ENCODE measurements at places on chromosomes 11 and 22.

DNA sequence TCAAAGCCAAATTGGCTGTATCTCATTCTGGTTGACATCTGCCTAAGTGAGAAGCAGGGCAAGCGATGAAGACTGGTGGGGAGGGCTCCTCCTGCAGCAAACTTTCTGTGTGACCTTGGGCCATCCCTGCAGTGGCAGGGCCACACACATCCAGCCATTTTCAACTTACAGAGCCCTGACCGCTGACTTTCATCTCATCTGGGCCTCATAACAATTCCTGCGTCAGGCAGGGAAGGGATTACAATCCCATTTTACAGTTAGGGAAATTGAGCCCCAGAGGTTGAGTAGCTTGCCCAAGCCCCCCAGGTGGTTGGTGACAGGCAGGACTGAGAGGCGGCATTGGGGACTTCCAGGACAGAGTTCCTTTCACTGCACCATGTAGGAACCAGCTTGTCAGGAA lies 21.9 kb downstream of the TPBGL start:
- DNase-seq: no peak

DNA sequence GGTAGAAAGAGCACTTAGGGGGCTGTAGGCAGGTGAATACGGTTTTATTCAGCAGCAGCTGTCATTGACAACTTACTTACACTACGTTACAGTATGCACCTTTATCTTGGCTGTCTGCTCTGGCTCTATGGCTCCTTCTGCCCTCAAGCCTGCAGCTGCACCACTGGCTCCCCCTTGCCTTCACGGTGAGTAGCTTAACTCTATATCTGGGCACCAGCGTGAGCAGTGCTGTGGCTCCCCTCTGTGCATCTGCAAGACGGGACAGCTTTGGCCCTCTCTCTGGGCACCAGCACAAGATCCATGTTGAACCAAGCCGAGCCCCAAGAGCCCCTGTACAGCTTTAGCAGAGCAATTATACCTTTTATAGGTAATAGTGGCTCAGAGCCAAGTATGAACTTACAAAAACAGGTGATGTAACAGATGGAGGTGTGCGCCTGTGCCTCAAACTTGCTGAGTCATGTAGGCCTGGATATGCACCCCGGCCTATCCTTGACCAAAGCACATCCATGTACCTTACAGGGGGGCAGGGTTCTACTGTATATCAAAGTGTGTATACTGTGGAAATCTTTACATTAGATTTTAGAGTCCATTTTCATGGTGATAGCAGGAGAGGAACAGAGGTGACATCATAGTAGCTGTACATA lies 96.9 kb upstream of the CTSC start:
- DNase-seq: no peak

DNA sequence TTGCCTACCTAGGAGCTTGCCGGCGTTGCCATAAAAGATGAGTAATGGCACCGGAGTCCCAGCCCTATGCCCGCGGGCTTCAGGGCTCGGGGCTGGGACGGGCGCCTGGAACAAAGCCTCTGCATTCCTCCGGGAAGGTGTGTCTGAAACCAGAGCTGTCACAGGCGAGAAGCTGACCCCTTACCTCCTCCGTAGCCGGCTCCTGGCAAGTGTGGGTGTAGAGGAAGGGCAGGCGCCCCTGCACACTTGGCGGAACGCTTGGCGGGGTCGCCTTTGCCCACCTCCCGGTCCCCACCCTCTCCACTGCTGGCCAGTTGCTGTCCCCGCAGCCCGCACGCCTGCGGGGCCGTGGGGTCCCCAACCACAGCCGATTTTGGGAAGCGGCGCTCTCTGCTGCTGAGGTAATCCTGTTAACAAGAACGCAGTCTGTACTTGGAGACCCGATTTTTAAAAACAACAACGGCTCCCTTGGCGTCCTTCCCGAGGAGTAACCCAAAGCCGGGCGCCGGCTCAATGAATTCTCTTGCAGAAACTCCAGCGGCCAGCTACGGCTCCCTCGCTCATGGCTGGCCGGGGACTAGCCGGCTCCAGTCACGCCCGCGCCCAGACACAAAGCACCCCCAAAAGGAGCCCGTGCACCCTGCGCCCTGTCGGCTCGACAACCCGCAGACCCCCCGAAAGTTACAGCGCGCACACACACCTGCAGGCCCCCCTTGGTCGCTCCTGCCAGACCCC lies 89.2 kb downstream of the PLEKHA7 start:
- DNase-seq: no peak

DNA sequence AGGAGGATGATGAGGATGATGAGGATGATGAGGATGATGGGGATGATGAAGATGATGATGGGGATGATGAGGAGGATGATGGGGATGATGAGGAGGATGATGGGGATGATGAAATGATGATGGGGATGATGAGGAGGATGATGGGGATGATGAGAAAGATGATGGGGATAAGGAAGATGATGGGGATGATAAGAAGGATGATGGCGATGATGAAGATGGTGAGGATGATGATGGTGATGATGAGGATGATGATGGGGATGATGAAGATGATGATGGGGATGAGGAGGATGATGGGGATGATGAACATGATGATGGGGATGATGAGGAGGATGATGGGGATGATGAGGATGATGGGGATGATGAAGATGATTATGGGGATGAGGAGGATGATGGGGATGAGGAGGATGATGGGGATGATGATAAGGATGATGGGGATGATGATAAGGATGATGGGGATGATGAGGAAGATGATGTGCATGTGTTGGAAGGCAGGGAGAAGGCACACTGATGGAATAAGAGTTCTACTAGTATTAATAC lies 78.9 kb upstream of the MTMR2 start:
- no peak for DNase-seq

GRCh38 chr11:41274831-41275230 lies 184.6 kb downstream of the LRRC4C start:
- no peak for DNase-seq

GRCh38 chr11:2347308-2347830 lies 29.7 kb upstream of the CD81 start:
- no peak for DNase-seq

DNA sequence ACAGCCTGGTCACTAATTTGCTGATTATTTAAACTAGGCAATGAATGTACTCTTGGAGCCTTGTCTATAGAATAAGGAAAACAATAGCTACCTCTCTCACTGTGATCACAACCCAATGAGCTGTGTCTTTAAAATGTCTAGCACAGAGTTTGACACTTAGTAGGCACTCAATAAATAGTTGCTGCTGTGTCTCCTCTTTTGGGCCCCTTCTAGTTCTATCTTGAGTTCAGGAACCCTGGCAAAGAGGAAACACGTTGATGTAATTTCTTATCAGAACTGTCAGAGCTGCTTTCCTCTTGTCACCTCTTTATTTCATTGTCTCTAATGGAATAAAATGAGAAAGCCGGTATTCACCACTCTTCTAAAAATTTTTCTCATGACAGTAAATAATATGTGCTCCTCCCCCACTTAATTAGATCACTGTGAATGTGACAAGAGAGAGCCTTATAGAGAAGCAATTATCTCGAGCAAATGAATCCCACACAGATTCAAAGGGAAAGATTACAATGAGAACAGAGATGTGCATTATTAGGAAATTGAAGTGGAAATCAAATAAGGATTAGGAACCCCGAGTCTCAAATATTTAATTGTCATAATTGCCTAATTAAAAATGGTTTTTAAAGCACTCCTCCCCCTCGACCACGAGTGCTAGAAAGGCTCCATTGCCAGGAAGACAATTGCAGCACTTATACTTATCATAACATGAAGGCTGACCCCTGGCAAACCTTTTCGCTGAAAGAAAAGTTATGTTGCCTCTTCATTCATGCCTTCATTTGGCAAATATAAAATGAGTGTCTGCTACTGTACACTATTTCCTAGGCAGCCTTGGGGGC lies 175.0 kb upstream of the BDNF start:
- DNase-seq: no peak

DNA sequence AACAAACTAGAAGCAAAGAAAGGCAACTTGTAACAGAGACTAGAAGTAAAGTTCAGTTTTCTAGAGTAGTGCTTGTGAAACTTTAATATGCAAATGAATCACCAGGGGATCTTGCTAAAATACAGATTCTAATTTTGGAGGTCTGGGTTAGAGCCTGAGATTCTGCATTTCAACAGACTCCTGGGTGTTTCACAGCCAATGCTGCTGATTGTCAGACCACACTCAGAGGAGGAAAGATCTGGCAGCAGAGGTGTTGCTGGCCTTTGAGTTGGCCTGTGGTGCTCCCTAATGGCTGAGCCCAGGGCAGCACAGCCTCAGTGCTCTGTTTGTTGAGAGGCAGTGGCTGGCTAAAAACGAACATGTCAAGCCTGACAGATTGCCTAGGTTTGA lies 5.4 kb downstream of the CRY2 start:
- DNase-seq: no peak

GRCh38 chr11:131688048-131688693 lies 317.8 kb downstream of the NTM start:
- no peak for DNase-seq

DNA sequence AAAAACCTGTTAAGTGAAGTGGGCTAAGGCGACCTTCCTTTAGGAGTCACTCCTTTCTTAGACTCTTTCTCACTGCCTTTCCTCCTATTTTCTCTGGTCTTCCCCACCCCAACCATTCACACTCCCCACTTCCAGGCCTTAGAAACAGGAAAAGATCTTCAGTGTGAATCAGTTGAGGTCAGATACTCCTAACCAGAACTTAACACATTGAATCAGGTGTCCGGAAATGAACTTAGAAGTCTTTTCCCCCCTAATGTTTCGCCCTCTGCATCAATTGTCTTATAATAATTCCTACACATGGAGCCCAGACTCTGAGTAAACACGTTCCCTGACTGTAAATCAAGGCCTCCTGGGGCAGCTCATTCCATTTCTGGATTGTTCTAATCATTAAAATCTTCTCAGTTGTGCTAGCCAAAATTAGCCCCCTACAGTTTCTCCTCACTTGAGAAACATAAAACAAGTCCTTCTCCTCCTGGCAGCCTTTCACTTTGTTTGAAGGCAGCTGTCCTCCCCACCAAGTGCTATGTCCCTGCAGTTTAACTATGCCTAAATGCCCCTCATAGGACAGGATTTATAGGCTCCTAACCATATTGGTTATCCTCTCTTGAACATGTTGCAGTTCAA lies 32.7 kb upstream of the USP47 start:
- no peak for DNase-seq

DNA sequence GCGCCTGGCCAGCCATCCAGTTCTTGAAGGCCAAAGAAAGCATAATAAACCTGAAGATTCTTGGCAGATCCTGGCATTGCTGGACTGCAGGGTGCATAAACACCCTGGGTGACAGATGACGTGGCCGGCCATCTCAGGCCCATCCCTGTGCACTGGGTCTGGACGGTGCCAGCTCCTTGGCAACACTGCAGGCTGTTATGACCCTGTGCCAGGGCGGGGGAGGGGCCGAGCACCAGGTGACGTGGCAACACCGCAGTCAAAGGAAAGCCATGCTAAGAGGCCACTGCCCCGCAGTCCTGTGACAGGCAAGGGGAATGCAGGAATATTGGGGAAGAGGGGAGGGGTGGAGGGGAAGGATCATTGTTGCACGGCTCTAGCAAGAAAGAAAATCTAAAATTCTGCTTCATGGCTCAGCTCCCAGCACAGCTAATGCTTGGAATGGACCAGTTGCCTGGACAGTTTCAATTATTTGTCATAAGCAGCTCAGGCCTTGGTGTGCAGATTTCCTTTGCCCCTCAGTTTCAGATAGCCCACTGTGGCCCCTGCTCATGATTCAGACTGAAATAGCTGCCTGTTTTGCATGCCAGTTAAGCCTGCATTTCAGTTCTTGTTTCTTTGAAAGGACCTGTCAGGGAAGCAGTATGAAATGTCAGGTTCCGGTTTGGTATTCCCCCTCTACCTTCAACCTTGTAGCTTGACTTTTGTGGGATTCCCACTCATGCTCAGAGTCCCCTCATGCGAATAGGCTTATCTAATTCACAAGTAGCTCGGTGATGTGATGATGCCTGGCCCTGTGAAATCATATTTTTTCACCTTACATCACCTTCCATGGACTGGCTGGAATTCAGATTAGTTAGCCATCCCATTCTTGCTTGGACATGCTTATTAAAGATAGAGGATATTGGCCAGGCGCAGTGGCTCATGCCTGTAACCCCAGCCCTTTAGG lies 29.7 kb upstream of the DDX6 start:
- no peak for DNase-seq

- no peak for DNase-seq
Measured at GRCh38 chr22:24812950-24813775, 7.2 kb downstream of the SGSM1 start.

- DNase-seq: no peak
Measured at GRCh38 chr11:35683728-35684339, 21.3 kb downstream of the TRIM44 start.

GRCh38 chr22:41532908-41533825 lies 11.1 kb downstream of the POLR3H start:
- DNase-seq: peak; percentile 58

DNA sequence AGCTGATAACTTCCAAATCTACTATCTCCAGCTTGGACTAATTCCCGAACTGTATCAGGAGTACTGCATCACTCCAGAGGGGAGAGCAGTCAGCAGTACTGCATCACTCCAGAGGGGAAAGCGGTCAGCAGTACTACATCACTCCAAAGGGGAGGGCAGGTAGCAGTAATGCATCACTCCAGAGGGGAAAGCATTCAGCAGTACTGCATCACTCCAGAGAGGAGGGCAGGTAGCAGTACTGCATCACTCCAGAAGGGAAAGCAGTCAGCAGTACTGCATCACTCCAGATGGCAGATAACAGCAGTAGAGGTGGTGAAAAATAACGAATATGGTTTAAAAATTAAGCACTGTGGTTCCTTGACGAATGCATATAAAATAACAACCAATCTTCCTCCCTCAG lies 8.4 kb downstream of the CWC15 start:
- no peak for DNase-seq

- peak; percentile 20 for DNase-seq
Measured at GRCh38 chr11:62853279-62853965, 14.0 kb upstream of the WDR74 start.

DNA sequence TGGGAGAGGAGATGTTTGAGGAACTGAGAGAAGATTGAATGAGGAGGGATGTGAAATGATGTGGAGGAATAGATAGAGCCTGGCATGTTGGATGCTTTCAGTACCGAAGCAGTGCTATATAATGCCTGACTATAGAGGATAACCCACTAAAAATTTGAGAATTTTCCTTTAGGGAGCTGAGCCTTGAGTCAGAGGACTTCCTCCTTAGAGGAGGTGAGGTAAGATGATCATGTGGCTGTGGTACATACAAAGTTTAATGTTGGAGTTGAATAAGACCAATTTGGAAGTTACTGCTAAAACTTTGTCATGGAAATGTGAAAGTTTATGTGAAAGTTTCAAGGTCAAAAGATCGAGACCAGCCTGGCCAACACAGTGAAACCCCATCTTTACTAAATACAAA lies 66.9 kb downstream of the YAP1 start:
- DNase-seq: no peak

GRCh38 chr11:12170984-12171383 lies 60.6 kb downstream of the MICAL2 start:
- no peak for DNase-seq
